Right renal pelvis (tissue), 4 donors: ENCODE measurements at places on chromosomes 2 and 18.

DNA sequence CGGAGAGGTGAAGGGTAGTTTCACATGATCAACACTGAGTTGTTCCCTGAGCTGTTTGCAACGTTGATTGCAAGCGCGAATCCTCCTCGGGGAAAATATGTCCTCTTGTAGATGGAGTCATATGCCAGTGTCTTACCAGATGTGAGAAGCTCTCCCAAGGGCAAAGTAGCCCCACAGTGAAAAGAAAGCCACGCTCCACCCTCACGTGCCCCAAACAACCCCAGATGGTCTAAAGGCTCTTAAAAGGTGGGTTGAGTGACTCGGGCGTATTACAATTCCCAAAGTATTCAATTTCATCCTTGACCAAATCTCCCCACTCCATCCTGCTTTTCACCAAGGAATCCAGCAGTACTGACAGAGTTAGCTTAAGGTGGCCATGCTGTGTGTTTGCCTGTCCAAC lies 332.1 kb upstream of the SOX11 start:
- DNase-seq: no peak

DNA sequence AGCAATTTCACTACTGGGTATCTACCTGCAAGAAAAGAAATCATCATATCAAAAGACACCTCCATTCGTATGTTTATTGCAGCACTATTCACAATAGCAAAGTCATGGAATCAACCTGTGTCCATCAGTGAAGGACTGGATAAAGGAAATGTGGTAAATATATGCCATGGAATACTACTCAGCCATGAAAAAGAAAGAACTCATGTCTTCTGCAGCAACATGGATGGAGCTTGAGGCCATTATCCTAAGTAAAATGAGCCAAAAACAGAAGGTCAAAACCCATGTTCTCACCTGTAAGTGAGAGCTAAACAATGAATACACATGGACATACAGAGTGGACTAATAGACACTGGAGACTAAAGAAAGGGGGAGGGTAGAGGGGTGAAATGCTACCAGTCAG lies 322.2 kb downstream of the ZNF521 start:
- DNase-seq: no peak

DNA sequence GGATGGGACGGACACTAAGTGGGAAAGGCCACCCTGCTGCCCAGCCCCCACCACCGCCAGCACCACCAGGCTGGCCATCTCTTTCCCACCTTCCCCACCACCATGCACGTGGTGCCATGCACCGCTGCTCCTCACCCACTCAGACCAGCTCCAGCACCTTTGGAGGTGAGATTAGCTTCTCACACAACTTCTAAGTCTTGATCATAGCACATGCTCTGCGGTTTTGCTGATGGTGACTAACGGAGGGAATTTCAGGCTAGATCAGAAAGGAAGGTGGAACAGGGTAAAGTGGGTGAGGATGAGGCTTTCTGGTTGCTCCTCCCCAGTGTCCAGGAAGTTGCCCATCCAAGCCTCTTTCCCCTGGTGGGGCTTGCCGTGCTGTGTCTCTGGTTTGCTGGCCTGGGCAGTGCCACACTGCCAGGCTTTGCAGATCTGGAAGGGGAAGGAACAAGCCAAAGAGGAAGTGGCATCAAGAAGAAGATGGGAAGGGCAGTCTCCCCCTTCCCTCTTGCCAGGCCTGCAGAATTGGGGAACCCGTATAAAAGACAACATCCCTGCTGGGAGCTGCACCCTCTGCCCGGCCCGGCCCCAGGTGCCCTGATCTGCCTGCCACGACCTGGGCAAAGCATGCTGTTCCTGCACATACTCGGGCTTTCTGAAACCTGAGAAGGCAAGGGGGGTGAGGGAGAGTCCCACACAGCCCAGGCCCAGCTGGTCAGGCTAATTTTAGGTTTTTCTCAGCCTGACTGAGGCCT lies 44.3 kb upstream of the CAB39 start:
- DNase-seq: no peak

DNA sequence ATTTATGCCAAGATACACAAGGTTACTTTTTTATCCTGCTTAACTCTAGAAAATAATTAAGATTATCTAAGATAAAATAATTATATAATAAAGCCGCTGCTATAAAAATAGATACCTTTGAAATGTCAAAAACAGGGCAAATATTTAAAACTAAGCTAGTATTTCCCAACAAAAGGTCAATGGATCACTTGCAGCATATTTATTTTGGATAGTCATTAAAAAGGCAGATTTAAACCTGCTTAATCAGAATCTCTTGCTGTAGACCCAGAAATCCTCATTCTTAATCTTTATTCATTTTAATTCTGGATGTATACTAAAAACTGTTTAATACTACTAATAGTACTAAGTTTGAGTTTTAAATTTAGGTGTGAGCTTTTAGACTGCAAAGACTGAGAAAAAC lies 139.0 kb upstream of the CWC22 start:
- DNase-seq: no peak

- no peak for DNase-seq
Observed at GRCh38 chr2:54667726-54668650, 55.5 kb upstream of the EML6 start.
